CD4-positive, CD25-positive, alpha-beta regulatory T cell (primary cell): ENCODE measurements at places on chromosomes 6 and 20.
A peak's percentile ranks its signal among the peaks of the same experiment; 100 is the strongest.

- DNase-seq = no peak
Measured at GRCh38 chr20:63133481-63134091, 82.3 kb downstream of the YTHDF1 start.

DNA sequence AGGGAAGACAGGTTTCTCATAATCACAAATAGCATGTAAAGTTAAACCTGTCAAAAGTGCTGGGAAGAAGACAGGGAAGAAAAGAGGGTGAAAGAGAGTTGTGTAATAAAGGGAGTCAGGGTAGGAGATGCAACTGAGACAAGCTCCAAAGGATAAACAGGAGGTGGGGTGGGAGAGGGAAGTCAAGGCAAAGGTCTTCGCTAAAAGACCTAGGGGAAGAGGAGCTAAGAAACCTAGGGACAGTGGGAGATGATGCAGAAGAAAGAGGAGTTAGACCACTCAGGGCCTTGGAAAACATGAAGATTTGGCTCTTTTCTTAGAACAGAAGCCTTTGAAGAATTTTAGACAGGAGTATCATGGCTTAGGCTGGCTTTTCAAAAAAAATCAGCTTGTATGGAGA lies 7.0 kb downstream of the PRR3 start:
- no peak for DNase-seq

DNA sequence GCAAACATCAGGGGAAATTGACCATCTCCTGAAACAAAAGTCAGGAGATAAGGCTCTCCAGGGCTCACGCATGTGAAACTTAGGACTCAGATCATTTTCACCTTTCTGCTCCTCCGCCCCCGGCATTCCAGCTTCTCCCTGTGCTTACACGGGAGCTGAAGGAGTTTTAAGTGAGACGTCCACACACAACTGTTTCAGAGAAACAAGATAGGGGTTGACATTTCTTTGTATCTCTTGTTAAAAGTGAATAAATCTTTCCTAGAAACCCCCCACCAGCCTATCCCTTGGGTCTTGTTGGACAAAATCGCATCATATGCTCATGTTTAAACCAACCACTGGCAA lies 46.1 kb downstream of the FAM50B start:
- no peak for DNase-seq

DNA sequence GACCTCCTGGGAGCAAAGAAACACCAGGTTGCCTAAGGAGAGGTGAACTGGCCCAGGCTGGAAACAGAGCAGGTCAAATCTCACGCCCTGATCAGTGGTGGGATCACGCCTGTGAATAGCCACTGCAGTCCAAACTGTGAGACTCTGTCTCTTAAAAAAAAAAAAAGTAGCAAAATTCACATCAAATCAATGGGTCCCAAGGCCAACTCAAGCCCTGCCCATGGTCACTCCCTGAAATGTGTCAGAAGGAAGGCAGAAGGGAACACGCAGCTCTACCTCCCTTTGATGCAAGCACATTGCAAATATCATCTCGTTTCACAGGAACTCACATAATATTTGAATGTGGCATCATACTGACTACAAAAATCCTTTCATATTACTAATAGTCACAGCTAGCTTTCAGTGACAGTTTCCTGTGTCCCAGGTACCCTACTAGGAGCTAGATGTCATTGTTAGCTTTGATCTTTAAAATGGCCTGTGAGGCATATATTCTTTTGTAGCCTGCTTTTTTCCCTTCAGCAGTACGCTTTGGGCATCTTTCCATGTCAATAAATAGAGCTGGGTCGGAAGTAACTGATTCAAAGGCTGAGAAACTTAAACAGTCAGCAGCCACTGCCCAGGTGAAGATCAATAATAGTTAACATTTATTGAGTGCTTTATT lies 14.4 kb upstream of the TTPAL start:
- no peak for DNase-seq

DNA sequence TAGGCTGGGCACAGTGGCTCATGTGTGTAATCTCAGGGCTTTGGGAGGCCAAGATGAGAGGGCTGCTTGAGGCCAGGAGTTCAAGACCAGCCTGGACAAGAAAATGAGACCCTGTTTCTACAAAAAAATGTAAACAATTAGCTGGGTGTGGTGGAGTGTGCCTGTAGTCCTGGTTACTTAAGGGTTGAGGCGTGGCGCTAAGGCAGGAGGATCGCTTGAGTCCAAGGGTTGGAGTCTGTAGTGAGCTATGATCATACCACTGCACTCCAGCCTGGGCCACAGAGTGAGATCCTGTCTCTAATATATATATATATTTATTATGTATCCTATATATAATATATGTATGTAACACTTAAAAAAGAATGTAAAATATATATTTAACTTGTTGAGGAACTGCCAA lies 7.9 kb upstream of the ABRACL start:
- DNase-seq = no peak

DNA sequence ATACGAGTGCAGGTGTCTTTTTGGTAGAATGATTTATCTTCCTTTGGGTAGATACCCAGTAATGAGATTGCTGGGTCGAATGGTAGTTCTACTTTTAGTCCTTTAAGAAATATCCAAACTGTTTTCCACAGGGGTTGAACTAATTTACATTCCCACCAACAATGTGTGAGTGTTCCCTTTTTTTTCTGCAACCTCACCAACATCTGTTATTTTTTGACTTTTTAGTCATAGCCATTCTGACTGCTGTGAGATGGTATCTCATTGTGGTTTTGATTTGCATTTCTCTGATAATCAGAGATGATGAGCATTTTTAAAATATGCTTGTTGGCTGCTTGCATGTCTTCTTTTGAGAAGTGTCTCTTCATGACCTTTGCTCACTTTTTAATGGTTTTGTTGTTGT lies 1.9 kb upstream of the ZNF831 start:
- peak; percentile 77 for DNase-seq

DNA sequence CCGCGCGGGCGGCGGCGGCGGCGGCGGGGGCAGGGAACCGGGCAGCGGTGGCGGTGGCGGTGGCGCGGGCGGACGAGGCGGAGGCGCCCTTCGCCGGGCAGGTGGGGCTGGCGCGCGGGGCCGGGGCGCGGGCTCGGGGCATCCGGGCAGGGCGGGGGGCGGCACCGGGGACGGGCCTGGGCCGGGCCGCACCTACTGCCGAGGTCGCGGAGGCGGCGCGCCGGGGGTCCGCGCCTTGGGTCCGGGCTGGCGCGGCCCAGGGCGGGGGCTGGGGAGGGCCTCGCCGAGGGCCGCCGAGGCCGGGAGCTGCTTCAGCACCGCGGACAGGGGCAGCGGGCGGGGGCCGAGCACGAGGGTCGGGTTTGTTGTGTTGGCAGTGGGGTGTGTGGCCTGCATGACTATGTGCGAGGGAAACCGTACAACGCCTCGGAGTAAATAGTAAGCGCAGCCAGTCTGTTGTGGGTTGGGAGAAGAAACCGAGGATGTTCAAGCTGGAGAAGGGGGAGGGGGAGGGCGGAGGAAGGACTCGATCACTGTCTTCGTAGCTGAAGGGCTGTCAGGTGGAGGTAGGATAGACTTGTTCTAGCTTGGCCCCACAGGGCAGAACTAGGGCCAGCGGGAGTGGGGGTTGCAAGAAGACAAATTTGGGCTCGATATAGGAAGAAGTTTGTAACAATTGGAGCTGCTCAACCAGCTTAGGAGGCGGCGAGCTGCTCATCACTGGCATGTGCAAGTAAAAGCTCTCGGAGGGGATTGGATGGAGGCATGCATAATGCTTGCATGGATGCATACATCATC lies 593 bp downstream of the MMP24 start:
- DNase-seq = peak; percentile 7
